ENCODE measurements at places on chromosomes 11 and 22.

DNA sequence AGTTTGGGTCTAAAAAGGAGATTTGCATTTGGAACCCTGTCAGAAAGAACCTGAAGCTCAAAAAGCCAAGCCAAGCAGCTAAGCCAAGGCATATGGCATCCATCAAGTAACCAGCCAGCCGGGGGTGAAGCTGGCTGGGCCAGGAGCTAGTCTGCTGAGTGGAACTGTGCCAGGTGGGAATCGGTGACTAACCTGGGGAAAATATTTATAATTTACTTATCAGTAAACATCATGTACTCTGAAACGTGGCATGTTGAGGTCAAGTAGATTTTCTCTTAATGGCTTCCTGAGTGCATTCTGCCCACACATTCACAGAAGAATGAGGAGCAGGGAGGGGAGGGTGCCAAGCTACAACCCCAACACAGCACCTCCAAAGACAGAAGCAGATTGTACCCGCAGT is 70.5 kb upstream of the SESN3 start:
- DNase-seq, result peak; percentile 25

- DNase-seq, result no peak
Measured at GRCh38 chr22:47396105-47396504, 633.7 kb downstream of the TBC1D22A start.

DNA sequence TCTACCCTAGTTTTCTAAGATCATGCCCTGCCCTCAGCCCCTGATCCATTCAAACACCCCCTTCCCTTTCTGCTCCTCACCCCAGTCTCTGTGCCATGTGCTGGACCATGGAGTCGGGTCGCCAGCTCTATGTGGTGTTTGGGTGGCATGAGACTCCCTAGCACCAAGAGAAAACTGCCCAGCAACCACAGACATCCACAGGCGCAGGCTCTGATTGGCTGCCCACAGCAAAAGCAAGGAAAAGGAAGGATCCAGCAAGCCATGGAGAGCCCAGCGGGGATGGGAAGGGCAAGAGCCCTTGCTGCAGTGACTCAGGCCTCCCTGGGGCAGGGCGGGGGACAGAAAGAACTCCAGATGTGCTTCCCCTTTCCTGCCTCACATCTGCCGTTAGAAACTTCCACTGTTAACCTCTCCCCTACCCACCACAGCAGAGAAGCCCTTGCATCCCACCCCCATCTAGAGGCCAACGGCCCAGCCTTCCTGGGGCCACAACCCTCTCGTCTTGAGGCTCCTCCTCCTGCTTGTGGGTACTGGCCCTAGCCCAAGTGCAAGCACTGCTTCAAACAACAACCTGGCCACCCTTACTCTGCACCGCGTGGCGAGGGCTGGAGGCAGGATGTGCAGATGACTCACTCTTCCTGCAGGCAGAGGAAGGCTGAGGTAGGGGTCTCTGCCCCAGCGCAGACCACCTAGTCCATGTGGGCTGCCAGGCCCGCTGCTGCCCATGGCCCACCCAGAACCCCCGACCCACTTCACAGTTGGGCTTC is 9.7 kb upstream of the AHNAK start:
- DNase-seq, result peak; percentile 93

- DNase-seq, result peak; percentile 61
Measured at GRCh38 chr11:131954146-131954545, 583.7 kb downstream of the NTM start.

- DNase-seq, result no peak
Measured at GRCh38 chr22:47310601-47311000, 548.2 kb downstream of the TBC1D22A start.

- no peak for DNase-seq
Measured at GRCh38 chr11:106369224-106369623, 291.8 kb downstream of the AASDHPPT start.

DNA sequence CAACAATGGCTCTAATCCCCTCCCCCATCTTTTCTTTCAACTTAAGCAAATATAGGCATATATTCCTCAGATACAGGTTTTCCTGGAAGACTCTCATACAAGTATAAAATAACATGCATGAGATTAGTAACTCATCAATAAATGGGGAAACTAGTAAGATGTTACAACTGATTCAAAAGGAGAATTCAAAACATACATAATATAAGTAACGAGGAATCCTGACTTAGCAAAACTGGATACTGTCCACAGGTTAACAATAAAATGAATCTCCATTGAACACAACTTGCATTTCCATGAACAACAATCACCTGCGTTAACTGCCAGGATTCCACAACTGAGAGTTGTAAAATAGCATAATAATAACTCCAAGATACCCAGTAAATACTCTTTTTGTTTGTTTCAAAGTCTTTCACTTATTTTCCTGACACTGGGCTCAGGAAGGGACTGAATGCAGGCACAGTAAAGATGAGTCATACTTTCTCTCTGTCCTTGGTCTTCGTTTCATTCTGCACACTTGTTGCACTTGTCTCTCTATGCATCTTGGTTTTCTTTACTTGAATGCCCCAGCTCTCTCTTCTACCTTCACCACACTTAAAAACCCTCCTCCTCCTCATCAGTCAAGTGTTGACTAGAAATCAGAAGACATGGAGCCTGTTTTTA is 8.1 kb downstream of the APIP start:
- no peak for DNase-seq

- no peak for DNase-seq
Measured at GRCh38 chr11:79090191-79090705, 350.6 kb downstream of the TENM4 start.

GRCh38 chr22:30705710-30706651 is 11.3 kb downstream of the OSBP2 start:
- peak; percentile 97 for DNase-seq

- peak; percentile 15 for DNase-seq
Measured at GRCh38 chr11:59614277-59615119, 1.1 kb downstream of the OSBP start.

GRCh38 chr11:87325490-87325872 is 287.7 kb downstream of the TMEM135 start:
- no peak for DNase-seq

- DNase-seq, result no peak
Measured at GRCh38 chr11:6794639-6795038, 4.8 kb downstream of the OR6A2 start.

GRCh38 chr11:13278609-13279486 is 1.3 kb downstream of the BMAL1 start:
- peak; percentile 30 for DNase-seq

GRCh38 chr11:10695833-10696232 is 2.3 kb upstream of the IRAG1 start:
- DNase-seq, result no peak

DNA sequence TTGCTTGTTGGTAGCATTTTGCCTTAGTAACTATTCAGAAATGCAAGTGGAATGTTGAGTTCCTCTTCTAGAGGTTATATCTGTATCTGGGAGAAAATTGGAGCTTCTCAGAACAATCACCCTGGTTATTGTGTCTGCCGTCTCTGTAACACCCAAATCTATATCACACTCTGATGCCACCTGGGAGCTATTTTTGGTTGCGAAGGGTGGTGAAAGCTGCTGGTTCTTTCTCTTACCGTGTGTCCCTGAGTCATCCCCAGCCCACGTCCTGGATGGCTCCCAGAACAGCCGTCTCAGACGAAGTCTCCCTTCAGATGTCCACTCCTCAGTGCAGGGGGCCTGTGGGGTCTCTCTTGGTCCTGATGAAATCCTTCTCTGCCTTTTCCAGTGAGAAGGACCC is 83.5 kb downstream of the C22orf31 start:
- peak; percentile 35 for DNase-seq

GRCh38 chr11:20089796-20090653 is 70.2 kb downstream of the DBX1 start:
- no peak for DNase-seq

- DNase-seq, result no peak
Measured at GRCh38 chr11:134975866-134976376, 563.9 kb upstream of the B3GAT1 start.

- DNase-seq, result no peak
Measured at GRCh38 chr11:96169250-96169649, 173.7 kb downstream of the MAML2 start.

- no peak for DNase-seq
Measured at GRCh38 chr11:102476812-102477211, 24.2 kb upstream of the TMEM123 start.

GRCh38 chr11:32414925-32415324 is 20.4 kb downstream of the WT1 start:
- DNase-seq, result no peak

DNA sequence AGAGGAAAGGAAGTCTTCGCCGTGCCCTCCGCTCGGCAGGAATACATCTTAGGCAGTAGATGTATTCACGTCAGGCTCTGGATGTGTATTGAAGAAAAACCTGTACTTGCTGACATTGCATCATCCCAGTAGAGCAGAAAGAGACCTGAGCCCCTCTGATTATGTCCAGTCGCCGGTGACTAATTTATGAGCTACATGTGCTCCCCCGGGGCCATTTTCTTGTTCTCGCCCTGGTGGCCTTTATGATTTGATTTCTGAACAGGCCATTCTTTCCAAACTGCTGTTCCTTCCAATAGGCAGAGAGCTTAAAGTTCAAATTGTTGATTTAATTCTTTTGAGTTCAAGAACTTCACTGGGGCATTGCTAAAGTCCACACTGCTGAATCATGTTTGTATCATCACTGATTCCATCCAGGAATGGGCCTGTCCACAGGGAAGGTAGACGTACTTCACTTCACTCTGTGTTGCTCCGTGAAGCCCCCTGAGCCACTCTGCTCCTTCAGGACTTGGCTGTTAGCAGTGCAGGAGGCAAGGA is 137.3 kb upstream of the RASSF10 start:
- DNase-seq, result no peak

GRCh38 chr11:78902771-78903507 is 328.3 kb upstream of the NARS2 start:
- DNase-seq, result no peak

GRCh38 chr22:44682556-44683168 is 19.3 kb upstream of the PRR5 start:
- DNase-seq, result no peak

GRCh38 chr22:30856741-30857502 is 111.7 kb downstream of the MORC2 start:
- no peak for DNase-seq

GRCh38 chr11:60996381-60997138 is 25.1 kb downstream of the CD6 start:
- DNase-seq, result no peak

GRCh38 chr11:208181-208916 is 841 bp downstream of the RIC8A start:
- DNase-seq, result peak; percentile 68

- no peak for DNase-seq
Measured at GRCh38 chr22:30860176-30861105, 108.1 kb downstream of the MORC2 start.

DNA sequence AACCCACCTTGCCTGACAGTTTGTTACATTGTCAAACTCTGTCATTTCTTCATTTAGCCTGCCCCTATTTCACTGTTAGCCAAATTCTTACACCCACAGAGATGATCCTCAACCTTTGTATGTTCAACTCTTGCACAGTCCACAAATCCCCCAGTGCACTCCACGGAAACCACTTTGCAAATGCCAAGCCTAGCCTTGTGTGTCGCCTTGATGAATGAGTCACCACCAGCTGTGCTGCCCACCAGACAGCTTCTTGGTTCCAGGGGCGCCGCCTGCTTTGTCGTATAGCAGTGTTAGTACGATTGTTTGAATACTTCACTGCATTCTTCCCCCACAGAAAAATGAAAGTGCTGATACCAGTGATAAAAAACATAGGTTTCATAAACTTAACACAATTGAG is 686.3 kb downstream of the NTM start:
- DNase-seq, result no peak

GRCh38 chr11:106961518-106961917 is 56.8 kb downstream of the GUCY1A2 start:
- DNase-seq, result no peak

Data from cerebellar cortex (tissue), 1 donor.